ENCODE measurements at places on chromosomes 12 and 14.
A peak's percentile ranks its signal among the peaks of the same experiment; 100 is the strongest.

GRCh38 chr12:31751085-31751484 is 22.3 kb upstream of the AMN1 start:
- DNase-seq: no peak

DNA sequence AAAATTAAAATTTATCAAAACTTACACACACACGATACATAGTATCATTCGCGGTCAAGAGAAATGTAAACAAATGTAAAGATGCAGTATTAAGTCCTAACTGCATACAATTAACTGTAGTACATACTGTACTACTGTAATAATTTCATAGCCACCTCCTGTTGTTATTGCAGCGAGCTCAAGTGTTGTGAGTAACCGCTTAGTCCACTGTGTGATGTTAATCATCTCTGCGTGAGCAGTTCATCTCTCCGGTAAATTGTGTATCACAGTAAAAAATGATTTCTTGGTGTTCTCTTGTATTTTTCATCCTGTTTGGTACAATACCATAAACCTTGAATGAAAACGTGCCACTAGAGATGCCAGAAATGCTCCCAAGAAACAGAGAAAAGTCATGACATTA is 6.5 kb downstream of the EPS8 start:
- DNase-seq: no peak

- DNase-seq: no peak
Observed at GRCh38 chr12:76029982-76030340, 1.6 kb downstream of the PHLDA1 start.

GRCh38 chr12:85849344-85849743 is 13.1 kb upstream of the RASSF9 start:
- no peak for DNase-seq

DNA sequence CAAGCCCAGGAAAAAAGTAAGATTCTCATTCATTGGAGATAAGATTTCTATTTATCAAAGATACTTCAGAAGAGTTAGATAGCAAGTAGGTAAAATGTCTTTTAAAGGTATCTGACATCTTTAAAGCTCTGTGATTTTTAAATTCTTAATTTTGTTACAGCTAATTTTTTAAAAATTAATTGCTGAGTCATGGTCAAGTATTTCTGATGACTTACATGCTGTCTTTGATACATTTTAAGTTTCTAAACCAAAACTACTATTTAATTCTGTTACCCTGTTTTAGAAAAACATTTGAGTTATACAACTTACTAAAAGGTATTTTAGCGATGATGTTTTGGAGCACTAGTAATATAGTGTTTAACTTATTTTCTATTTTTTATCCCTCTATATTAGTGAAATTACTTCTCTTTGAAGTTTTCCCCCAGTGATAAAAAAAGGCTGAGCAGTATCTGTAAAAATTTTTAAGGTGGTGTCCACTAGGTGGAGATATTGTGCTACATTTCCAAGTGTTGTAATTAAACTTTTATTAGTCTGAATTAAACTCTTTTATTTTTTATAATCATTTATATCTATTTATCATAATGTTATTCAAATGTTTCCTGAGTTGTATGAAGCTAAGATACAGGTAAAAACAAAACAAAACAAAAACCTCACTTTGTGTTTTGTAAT is 11.5 kb downstream of the ALG10 start:
- DNase-seq: peak; percentile 44

- peak; percentile 9 for DNase-seq
Observed at GRCh38 chr14:60051721-60052221, 40.0 kb upstream of the PCNX4 start.

GRCh38 chr12:57225680-57226210 is 3.8 kb upstream of the SHMT2 start:
- DNase-seq: no peak

DNA sequence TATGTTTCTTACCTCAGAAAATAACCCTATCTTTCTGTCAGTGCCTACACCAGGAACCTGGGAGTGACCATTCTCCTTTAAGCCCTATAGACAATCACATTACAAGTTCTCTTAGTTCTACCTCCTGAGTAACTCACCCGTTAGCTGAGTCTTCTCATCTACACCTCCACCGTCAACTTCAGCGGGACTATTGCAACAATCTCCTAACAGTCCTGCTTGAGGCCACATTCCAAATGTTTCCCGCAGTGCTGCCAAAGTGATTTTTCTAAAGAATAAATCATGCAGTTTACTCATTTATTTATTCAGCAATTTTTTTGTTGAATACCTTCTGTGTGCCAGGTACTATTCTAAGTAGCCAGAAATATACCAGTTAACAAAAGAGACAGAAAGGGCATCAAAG is 285.0 kb upstream of the GRIP1 start:
- DNase-seq: no peak

- DNase-seq: peak; percentile 81
Observed at GRCh38 chr12:51341251-51342007, 5.0 kb downstream of the CELA1 start.

DNA sequence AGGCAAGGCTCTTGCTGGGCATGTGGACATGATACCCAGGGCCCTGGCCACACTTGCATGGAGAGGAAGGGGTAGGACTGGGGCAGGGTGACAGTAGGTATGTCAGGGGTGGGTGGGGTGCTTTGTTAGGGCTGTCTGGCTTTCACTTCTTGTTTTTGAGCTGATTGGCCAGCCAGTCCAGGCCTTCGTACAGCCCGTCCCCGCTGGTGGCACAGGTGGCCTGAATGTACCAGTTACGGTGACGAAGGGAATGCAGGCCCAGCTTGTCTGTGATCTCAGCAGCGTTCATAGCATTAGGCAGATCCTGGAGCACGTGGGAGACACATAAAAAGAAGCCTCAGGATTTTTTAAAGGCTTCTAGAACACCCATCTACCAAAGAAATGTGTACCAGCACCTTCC is 13.5 kb upstream of the FKBP11 start:
- no peak for DNase-seq

DNA sequence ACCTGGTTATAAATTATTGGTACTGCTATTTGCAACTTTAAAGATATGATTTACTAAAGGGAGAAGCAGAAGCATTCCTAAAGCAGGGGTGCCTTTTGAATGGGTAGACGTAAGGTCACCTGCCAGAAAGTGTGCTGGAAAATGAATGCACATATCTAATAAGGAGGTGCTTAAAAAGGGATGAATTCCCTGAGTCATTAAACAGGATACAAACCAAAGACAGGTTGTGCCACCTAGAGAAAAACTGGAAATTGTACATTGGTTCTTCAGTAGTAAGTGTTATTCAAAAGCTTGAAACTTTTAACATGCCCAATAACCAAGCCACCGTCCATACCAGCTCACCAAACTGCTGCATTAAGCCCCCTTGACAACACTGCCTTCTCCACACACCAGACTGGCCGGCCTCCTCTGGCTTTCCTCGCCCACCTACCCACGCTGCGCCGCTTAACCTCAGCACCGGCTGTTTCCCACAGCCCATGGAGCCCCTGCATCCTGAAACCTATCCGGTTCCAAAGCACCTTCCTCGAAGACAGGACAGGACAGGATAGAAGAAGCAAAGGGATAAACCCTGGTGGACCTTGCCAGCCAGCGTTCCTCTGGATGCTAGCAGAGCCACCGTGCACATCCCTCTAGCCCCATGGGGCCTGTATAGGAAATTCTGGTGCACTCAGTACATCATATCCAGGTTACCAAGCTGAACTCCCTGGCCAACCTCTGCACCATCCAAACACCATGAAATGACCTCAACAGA is 201.5 kb upstream of the CAND1 start:
- DNase-seq: no peak

- DNase-seq: no peak
Observed at GRCh38 chr14:46988312-46988711, 336.7 kb upstream of the RPL10L start.

- DNase-seq: no peak
Observed at GRCh38 chr12:130126023-130126432, 36.2 kb upstream of the FZD10 start.

GRCh38 chr12:3135522-3136461 is 58.6 kb downstream of the TSPAN9 start:
- DNase-seq: peak; percentile 47

GRCh38 chr12:92995258-92995903 is 66.3 kb upstream of the EEA1 start:
- DNase-seq: no peak

DNA sequence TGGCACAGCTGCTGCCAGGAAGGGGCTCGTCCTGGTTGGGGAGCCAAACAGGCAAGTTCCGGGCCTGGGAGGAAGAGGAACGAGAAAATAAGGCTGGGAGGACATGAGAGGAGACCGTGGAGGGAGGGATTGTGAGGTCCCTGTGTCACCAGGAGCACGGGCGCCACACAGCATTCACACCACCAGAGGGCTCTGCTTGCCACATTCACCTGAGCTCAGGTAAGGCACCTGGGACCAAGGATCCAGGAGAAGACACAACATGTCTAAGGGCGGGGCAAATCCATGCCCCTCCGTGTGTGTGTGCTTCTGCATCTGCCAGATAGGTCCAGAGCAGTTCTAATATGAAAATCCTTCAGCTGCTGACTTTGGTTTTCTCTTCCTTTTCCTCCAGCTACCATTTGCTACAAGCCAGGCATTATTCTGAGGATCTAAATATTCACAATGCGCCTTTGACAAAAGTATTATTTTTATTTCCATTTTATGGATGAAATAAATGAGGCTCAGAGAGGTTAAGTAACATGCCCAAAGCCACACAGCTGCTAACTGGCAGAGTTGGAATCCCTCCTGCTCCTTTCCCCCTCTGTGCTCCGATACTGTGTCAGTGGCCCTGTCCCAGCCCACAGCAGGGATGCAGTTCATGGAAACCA is 14.6 kb downstream of the RAPGEF3 start:
- DNase-seq: peak; percentile 63

- no peak for DNase-seq
Observed at GRCh38 chr12:97862072-97862471, 399.5 kb downstream of the RMST start.

GRCh38 chr14:41350476-41350875 is 256.2 kb upstream of the LRFN5 start:
- no peak for DNase-seq

GRCh38 chr14:68979021-68979721 is at the start of gene ACTN1:
Gene ACTN1, minus strand, starts transcription at chr14:68979302. Its CDS starts 246 bp downstream, at chr14:68979056.
- DNase-seq: peak; percentile 70

GRCh38 chr12:7144414-7145120 is 14.4 kb downstream of the CLSTN3 start:
- DNase-seq: peak; percentile 48

DNA sequence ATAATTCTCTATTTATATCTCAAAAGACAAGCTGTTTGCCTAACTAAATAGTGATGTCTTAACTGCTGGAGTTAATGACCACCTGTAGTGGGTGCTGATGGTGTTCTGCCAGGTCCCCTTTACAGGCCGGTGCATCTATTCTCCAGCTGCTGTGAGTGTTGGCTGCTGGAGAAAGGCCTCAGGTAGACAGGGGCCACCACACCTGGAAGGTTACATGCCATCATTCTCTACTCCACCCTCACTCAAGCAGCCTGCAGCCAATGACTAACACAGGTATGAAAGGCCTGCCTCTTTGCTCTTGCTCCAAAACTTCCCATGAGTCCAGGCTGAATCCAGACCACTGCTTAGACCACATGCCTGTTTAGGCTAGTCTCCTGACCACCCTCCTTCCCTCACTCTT is 73.9 kb downstream of the RPS6KA5 start:
- no peak for DNase-seq

DNA sequence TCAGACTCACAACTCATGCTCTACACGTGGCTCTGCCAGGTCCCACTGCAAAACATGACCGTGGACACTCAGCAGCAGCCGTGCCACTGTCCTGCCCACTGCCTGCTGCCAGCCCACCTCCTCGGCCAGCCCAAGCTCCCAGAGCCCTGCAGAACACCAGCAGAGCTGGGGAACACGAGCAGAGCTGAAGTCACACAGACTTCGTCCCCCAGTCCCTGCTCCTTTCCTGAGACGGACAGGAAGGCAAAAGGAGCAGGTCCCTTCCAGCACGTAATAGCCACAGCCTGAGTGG is 152.1 kb downstream of the DPF3 start:
- DNase-seq: no peak

DNA sequence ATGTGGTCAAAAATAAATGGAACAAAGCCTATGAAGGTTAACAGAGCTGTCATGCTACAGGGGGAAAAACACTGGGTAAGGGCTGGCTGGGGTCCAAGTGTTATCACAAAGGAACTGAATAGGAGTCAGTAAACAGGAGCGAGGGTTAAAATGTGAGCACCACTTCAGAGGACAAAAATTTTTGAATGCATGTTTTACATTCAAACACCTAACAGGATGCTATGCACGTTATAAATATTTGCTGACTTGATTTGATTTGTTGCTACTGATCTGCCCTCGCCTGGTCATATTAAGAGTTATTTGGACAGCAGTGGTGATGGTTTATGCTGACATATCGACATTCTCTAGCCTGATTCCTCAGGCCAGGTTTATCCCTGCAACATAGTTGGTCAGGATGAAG is 7.4 kb upstream of the KTN1 start:
- no peak for DNase-seq

DNA sequence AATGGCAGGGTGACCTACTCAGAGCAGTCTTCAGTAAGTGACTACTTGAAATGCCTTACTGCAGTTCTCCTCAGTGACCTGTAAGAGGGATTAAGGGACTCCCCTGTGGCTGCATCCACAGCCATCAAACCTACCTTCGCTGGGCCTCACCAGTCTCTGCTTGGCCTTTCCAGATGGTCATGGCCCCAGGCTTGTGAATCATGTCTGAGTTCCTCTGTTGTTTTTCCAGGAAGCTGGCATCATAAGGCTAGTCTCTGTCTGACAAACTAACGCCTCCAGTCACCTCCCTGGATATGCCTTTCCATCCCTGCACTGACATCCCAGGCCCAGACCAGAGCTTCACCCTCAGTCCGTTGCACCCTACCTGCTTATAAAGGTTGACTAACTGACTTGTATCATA is 14.0 kb downstream of the RNASE2 start:
- no peak for DNase-seq

DNA sequence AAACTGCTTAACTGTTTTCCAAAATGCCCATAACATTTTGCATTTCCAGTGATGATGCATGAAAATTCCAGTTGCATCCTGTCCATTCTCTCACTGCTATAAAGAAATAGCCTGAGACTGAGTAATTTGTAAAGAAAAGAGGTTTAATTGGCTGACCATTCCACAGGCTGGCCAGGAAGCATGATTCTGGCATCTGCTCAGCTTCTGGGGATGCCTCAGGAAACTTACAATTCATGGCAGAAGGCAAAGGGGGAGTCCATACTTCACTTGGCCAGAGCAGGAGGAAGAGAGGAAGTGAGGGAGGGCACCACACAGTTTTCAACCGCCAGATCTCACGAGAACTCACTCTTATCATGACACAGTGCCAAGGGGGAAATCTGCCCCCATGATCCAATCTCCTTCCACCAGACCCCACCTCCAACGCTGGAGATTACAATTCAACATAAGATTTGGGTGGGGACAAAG is 18.2 kb upstream of the CLEC2D start:
- peak; percentile 63 for DNase-seq

DNA sequence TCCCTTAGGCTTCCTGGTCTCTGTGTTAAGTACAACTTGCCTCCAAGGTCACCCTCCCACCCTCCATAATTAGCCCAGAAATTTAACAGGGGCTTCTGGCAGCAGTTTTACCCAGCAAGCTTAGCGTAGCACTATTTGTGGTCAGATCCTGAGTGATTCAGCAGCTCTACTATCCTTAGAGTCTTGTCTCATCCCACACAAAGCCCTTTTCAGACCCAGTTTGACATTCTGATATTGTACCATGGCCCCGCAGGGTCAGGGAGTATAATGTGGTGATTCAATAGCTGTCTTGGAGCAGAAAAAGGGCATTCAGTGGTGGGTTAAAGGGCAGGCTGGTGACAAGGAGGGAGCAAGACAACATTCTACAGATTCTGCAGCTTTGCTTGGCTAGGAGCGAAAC is 153.8 kb upstream of the DDHD1 start:
- DNase-seq: no peak

- DNase-seq: no peak
Observed at GRCh38 chr12:56517854-56518253, 3.8 kb upstream of the RBMS2 start.
